Immature natural killer cell (primary cell): ENCODE measurements at places on chromosomes 7 and 10. TPM values are rescaled to one million over a fixed set of nuclear protein-coding genes. Genes with fewer than 3 reads are reported as not detected.

The HSPA12A gene
- polyA plus RNA-seq: not detected

The GOLGA7B gene
- 0.17 TPM for polyA plus RNA-seq

The KCND2 gene
- not detected for polyA plus RNA-seq

The LRRC4 gene
- polyA plus RNA-seq: not detected

DNA sequence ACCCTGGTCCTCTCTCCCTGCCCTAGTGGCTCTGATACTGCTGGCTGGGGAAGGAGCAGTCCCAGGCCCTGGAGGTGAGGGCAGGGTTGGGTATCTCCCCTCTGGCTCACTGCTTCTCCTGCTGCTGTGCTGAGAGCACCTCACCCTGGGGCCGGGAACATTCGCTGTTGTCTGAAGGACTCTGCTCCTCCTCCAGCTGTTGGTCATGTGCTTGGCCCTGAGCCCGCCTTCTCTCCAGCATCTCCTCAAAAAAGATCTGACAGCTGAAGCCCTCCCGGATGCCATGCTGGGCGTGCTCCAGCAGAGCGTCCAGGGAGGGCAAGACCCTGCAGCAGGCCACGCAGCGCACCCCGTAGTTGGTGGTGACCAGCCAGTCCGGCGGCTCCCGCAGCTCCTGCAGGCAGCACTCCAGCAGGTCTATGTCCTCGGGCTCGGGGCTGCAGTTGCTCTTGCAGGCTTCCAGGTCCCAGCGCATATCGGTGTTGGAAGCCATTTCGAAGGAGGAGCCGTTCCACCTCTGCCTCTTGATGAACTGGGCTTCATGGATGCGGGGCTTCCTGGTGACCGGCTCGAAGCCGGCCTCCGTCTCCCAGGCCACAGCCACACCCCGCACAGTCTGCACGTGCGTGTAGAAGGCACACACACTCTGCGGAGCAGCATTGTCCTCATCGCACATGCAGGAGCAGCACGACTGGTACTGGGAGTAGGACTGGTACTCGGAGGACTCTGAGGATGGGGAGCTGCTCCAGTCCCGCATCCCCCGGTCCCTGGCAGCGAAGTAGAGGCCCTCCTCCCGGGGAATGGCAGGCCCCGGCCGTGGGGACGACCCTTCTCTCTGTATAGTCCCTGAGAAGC, 2.1 kb downstream of the FAM170B start:
- DNase-seq: no peak
